ENCODE measurements at places on chromosomes 4 and X.

GRCh38 chr4:5124876-5125275, 73.6 kb downstream of the STK32B start:
- no peak for DNase-seq

DNA sequence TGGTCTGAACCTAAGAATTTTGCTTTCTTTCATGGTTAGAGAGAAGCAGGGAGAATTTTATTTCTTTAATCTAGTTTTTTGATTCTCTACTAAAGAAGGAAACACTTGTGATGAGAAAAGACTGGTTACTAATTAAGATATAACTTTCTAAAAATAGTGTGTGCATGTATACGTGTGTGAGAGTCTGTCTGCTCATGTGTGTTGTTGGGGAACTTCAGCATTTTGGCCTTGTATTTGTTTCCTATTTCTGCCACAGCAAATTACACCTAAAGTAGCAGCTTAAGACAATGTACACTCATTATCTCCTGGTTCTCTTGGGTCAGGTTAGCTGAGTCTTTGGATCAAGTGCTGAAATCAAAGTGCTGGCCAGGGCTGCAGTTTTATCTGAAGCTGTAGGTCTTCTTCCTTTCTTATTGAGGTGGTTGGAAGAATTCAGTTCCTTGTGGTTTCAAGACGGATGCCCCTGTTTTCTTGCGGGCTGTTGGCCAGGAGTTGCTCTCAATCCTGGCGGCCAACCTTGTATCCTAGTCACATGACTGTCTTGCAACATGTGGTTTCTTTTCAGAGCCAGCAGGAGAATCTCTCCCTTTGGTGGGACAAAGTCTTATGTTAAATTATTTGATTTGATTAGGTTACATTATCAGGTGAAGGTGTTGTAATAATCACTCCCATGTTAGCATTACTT, 188.4 kb upstream of the CLNK start:
- no peak for DNase-seq

- no peak for DNase-seq
Measured at GRCh38 chrX:16239211-16239610, 71.9 kb downstream of the MAGEB17 start.

DNA sequence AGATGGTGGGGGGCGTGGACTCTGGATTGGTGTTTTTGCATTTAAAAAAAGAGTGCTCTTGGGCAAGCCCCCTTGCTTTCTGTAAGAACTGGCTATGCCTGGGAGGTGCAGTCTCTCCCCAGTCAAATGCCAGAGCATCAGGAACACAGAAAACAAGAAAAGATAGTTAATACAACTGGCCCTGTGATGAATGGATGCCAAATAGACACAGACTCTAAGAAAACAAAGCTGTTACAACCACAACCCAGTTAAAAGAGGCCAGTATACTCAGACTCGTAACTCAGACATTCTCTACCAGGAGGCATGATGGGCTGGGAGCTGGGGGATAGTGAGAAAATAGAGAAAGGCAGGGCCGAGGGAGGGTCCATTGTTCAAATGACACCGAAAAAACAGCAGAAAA, 32.5 kb upstream of the C1QTNF7 start:
- DNase-seq, result no peak

GRCh38 chr4:81785338-81785737, 313.6 kb upstream of the RASGEF1B start:
- DNase-seq, result no peak

GRCh38 chr4:8308144-8308543, 38.6 kb downstream of the HTRA3 start:
- no peak for DNase-seq

DNA sequence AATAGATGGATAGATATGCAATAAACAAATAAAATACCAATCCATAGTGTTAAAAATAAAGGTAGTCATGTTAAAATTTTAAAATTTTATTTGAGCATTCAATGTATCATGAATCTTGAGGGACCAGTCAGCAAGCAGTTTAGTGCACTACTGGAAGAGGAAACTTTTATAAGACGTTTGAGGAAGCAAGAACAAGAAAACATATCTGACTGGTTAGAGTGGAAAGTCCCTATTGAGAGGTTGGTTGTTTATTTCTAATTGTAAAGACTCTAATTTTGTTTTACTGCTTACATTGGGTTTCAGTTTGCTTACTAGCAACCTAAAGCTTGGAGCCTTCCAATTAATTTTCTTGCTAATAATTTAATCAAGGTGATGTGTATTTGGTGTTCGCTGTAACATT, 786.2 kb downstream of the RAB28 start:
- DNase-seq, result no peak

DNA sequence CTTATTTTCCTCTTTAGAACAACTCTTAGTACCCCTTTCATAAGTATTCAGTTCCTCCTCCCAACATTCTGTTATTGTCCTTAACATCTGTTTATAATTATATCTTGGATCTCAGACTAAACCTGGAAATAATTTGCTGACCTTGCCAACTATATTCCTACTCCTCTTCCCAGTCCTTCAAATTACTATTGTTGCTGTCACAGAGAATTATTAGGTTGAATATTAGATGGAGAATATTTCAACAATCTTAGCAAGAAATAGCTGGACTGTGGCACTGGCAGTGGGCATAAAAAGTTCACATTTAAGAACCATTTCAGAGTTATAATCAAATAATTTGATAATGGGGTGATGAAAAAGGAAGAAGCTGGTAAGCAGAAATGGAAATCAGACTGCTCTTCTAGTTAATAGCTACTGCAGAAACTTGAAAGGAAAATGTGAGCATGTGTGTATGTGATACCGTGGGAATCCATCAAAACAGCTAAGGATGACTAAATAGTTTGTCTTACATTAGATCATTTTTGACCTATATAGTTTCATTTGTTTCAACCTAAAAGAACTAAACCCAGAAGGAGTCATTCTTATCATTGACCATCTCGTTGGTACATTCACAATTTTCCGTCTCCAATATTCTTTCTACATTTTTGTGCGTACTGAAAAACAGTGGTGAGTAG, 43.3 kb upstream of the PRDM8 start:
- no peak for DNase-seq

DNA sequence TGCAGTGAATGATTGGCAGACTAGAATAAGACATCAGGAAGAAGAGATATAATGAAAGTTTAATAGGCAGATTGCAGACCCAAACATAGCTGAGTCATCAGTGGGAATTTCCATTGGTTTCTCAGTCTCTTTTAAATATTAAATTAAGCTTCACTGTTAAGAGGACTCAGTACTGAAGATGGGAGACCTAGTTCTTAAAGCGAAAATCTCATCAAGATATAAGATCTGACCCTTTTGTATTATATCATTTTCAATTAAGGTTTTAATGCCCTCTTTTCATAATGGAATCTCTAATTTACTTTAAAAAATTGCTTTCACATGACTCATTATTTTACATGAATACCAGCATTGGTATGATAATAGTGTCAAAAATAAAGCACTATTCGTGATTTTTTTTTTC, 168.9 kb upstream of the ATOH1 start:
- no peak for DNase-seq

DNA sequence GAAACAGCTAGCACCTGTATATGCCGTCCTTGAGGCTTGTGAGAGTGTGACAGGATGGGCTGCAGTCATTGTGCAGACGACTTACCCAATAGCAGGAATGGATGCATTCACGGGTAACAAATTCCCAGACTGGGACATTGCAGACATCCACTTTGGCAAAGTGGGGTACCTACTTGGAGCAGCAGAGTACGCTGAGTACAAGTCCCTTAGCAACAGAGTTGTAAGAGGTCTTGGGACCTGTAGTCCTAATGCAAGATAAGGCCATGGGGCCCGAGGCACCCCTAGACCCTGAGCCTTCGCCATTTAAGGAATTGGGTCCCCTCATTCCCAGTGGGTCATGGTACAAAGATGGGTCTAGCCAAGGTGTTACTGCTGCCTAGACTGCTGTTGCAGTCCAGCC, 55.4 kb upstream of the CCDC149 start:
- DNase-seq, result no peak

- DNase-seq, result peak; percentile 43
Measured at GRCh38 chrX:47030339-47030738, 47.9 kb upstream of the RGN start.

DNA sequence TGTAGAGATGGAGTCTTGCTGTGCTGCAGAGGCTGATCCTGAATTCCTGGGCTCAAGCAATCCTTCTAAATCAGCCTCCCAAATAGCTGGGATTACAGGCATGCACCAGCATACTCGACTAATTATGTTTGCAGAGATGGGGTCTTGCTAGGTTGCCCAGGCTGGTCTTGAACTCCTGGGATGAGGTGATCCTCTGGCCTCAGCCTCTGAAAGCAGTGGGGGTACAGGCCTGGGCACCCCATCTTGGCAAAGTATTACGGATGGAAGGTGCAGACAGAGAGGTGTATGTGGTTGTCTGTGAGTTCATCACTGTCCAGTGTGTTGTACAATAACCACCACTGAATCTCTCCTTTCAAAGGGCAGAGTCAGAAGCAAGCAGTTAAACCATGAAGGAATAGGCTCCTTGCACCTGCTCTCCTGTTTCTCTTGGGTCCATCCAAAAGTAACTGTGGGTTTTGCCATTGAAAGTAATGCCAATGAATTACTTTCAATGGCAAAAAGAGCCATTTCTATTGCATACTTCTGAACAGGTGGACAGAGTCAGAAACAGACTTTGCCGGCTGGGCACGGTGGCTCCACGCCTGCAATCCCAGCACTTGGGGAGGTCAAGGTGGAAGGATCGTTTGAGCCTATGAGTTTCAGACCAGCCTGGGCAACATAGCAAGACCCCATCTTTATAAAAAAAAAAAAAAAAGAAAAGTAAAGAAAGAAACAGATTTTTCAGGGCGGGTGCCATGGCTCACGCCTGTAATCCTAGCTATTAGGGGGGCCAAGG, 7.0 kb upstream of the AKAP17A start:
- DNase-seq, result no peak

GRCh38 chr4:111215755-111216154, 592.9 kb upstream of the PITX2 start:
- DNase-seq, result no peak

- DNase-seq, result no peak
Measured at GRCh38 chr4:139619644-139620043, 46.0 kb upstream of the MGST2 start.

DNA sequence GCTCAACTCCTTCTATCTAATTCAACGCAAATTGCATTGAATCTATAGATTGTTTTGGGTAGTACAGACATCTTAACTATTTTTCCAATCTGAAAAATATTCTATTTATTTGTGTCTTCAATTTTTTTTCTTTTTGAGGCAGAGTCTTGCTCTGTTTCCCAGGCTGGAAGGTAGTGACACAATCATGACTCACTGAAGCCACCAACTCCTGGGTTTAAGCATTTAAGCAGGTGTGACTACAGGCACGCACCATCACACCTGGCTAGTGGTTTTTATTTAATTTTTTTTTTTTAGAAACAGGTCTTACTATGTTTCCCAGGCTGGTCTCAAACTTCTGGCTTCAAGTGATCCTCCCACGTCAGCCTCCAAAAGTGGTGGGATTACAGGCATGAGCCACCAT, 98.3 kb downstream of the GK start:
- DNase-seq, result no peak

- peak; percentile 25 for DNase-seq
Measured at GRCh38 chr4:94621491-94622080, 136.2 kb upstream of the BMPR1B start.

DNA sequence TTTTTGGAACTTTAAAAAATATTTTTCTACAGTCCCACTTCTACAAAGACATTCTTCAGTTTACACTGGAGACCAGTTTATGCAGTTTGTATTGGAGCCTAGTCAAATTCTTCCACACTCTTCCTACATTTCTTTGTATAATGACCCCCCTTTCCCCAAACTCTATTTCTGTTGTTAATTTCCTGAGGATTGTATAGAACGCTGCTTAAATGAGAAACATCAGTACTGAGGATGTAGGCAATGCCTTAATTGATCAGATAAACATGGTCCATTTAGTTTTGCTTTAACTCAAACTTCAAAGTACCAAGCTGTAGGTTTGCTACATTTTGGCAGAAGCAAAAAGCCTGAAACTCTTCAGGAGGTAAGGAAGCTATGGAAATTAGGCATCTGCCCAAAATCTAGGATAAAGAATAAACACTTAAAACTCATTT, 155.5 kb downstream of the SLC7A11 start:
- DNase-seq, result no peak

DNA sequence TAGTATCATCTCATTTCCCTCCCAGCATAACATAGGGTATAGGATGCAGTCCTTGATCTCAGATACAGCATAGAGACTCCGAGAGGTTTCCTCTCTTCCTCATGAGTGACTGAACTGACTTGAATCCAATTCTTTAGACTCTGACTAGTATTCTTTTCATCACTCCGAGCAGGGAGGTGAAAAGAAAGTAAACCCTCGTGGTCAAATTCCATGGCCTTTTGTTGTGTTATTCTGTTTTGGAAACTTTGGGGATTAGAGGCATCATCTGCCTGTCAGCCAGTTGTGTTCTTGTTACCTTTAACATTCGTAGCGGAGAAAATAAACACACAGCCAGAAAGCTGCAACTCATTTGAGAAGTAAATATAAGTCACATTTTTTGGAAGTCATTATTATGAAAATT, 206.6 kb downstream of the ARHGAP10 start:
- DNase-seq, result no peak

DNA sequence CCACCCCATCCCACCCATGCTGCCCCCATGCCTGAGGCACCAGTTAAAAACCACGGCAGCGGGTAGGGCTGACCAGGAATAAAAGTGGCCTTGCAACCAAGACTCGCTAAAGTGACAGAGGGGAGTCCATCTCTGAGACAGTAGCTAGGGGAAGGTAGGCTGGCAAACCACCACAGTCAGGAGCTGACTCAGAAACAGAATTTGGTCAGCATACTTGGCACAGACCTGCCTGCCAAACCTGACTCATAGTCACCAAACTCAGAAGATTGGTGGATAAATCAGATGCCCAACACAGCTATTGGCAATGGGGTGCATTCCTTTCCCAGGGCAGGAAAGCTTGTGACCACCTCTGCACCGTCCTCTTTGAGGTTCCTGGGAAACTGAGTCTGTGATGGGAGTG, 193.8 kb downstream of the BCOR start:
- DNase-seq, result no peak

DNA sequence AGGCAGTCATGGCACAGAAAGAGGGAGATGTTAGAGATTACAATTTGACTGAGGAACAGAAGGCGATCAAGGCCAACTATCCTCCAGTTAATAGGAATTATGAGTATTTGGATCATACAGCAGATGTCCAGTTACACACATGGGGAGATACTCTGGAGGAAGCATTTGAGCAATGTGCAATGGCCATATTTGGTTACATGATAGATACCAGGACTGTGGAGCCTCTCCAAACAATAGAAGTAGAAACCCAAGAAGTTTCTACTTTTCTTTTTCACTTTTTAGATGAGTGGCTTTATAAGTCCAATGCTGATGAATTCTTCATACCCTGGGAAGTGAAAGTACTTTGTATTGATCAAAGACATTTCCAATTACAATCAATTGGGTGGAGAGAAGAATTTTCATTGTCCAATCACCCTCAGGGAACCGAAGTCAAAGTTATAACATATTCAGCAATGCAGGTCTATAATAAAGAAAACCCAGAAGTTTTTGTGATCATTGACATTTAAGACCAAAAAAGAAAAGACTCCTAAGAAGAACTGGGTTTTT, 139.1 kb downstream of the MAB21L2 start:
- no peak for DNase-seq

GRCh38 chrX:23052324-23052723, 52.6 kb downstream of the DDX53 start:
- no peak for DNase-seq
